COR-L47 (cell line): ENCODE measurements at places on chromosomes 12 and 14.
A peak's percentile ranks its signal among the peaks of the same experiment; 100 is the strongest.

DNA sequence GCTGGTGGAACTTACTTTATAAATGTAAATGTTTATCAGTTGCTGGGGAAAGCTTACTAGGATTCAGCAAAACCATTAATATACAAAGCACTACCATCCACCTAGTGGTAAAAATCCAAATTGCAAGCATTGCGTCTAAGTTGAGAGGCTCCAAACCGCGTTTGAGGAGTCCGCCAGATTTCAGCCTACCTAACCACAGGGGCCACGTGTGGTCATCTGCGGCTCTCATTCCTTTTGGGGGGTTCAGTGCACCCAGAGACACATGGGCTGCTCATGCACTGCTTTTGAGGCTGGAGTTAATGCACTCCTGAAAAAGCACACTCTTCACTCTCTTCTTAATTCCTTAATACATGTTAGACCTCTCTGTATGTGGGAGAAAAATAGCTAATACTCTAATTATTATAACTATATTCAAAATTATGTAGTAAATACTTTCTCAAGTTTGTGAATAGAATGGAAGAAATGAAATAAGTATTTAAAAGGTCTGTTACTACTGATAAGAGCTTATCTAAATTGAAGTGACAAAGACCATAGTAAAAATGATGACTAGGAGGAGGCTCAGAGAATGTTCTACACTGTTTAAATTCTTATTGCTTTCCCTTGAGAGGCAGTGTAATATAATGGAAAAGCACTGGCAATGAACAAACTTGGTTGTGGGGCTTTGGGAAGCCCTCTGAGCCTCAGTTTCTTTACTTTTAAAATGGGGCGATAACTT, 41.4 kb upstream of the MANSC4 start:
- DNase-seq, result peak; percentile 4

- DNase-seq, result no peak
Measured at GRCh38 chr12:115044073-115044472, 360.1 kb upstream of the TBX3 start.

DNA sequence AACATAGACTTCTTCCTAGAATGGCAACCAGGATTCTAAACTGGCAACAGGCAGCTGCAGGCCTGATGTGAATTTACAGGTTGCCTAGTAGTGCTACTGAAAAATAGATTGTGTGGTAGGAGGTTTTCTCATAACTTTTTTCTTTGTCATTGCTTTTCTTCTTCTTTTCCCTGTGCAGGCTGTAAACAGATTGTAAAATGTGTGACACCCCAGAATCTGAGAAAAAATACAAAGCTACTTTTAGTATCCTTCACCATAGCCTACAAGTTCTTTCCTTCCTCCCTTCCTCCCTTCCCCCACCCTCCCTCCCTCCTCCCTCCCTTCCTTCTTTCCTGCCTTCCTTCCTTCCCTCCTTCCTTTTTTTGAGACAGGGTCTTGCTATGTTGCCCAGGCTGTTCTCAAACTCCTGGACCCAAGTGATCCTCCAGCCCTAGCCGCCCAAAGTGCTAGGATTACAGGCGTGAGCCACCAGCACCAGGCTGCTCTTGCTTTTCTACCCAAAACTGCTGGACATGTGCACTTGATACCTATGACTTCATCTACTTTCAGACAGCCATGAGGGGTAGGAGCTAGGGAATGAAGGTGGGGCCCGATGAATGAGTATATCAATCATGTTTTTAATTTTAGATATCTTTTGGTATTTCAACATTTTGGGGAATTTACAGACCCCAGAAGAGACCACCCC, 114.2 kb upstream of the EEA1 start:
- DNase-seq, result no peak

DNA sequence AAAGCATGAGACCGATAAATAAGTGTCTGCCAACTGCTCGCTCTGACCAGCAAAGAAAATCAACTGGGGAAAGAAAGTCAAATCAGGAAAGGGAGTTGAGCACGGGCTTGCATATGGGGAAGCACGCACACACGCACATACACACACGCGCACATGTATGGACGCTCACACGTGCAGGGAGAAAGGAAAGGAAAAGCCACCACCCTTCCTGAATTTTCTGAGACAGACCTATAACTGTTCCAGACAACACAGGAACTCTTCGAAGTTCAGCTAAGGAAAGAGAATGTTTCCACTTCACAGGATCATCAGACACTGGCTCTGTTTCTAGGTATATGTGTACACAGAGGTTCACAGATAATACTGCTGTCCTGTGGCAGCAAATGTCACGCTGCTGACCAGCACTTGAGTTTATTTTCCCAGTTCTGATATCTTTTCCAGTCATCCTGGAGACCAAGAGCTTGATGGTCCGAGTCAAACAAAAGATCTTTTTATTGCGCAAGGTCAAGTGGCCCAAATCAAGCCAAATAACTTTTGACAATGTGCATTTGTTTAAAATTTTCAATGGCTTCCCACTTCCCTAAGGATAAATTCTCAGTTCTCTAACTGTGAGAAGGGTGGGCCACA, 82.1 kb upstream of the TMCC3 start:
- no peak for DNase-seq

DNA sequence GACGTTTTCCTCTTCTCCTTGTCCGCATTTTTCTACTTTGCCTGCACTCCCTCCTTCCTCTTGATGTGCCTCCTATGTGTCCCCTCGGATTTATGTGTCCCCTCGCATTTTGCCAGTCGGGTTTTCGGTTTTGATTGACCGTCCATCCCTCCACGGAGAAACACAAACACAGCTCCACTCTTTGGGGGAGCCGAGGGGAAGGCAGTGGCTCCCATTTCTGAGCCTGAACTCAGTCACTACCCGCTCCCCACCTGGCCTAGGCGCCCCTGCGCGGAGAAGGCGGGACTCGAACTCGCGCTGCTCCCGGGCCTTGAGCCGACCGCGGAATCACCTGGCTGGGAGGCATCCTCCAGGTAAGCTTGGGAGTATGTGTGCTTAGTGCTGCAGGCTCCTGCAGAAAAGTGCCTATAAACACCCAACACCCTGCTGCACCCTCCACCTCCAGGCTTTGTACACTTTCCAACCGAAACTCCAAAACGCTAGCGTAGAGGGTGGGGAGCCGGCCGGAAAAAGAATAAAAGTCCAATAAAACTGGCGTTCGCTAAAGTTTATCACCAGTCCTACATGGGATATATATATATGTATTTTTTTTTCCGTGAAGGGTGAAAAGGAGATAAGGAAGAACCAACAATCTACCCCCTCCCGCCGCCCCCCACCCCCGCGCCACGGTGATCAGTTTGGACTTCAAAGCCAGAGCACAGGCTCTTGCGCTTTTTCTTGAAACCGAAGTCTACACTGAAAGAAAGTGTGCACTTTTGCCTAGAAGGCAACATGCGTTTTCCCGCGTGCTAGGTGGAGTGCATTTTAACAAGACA, 3.3 kb upstream of the CCND2 start:
- no peak for DNase-seq

DNA sequence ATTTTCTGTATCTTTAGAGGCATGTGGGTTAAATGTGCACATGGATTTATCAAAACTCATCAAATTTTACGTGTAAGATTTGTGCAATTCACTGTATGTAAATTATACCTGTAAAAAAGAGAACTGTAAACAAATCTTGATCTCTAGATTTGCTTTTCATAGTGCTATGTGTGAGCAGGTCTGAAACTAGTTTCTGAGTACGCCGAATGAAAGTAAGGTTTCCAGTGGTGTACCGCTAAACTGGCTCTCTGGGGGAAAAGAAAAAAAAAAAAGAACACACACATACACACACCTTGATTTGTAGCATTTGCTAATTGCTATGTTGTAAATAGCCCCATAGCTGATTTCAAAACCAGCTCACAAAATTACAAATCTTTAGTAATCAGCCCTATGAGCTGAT, 8.6 kb upstream of the SLC41A2 start:
- DNase-seq, result no peak

DNA sequence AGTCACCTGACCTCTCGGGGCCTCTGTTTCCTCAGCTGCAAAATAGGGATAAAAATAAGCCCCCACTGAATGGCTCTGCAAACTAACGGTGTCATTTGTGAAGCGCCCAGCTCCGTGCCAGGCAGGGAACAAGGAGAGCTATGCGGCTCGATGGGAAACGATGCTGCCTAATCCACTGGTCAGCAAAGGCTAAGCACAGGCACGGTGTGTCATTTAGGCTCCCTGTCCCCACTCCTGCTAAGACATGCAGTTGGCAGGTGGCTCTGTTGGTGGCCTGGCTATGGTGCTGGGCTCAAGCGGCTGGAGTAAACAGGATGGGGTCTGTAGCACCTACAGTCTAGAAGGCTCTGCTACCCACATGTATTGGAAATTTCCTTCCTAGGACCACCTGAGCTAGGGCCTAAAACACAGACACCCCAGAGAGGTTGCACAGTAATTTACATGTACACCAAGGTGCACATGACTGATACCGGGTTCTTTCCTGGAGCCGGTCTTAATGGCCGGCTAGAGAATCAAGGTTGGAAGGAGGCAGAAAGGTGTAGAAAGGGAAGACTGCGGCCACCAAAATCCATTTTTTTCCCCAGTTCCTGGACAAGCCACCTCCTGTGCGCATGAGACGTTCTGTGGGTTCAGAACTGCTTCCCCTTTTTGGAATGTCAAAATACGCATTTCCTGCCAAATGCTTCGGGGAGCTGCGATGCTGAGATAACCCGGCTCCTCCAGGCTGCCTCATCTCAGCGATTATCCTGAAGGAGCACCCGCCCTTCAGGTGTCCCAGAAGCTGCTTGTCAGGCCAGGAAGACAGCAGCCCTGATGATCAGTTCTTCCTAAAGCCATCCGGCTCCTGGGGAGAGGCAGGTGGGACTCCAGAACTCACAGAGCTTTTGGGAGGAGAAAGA, 1.0 kb downstream of the CACNA2D4 start:
- DNase-seq, result no peak

- DNase-seq, result no peak
Measured at GRCh38 chr12:21940549-21941505, at the start of gene ABCC9. TSS of gene ABCC9 (minus strand) at chr12:21941426. CDS start at chr12:21936674, 4,752 bp downstream.

DNA sequence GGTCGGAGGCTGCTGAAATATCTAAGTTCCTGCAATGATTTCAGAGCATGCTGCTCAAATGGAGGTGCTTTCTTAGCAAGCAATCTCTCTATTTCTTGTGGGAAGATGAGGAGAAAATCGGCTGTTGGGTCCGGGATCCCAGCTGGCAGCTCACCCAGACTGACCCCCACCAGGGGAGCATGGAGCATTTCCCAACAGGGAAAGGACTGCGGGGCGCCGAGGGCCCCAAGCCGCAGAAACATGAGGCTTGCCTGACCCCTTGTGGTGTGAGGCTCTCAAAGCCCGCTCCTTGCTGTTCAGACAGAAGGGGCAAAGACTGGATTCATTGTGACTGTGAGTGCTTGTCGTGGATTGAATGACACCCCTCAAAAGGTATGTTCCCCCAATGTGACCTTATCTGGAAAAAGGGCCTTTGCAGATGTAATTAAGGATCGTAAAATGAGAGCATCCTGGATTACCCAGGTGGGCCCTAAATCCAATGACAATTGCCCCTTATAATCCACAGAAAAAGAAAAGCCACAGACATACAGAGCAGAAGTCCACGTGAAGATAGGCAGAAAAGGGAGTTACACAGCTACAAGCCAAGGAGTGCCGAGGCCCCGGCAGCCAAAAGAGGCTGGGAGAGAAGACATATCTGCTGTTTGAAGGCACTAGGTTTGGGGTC, 116.3 kb upstream of the VASH1 start:
- peak; percentile 69 for DNase-seq

- no peak for DNase-seq
Measured at GRCh38 chr12:91651728-91652127, 469.1 kb upstream of the DCN start.

- no peak for DNase-seq
Measured at GRCh38 chr12:105270671-105271255, 34.8 kb upstream of the APPL2 start.

DNA sequence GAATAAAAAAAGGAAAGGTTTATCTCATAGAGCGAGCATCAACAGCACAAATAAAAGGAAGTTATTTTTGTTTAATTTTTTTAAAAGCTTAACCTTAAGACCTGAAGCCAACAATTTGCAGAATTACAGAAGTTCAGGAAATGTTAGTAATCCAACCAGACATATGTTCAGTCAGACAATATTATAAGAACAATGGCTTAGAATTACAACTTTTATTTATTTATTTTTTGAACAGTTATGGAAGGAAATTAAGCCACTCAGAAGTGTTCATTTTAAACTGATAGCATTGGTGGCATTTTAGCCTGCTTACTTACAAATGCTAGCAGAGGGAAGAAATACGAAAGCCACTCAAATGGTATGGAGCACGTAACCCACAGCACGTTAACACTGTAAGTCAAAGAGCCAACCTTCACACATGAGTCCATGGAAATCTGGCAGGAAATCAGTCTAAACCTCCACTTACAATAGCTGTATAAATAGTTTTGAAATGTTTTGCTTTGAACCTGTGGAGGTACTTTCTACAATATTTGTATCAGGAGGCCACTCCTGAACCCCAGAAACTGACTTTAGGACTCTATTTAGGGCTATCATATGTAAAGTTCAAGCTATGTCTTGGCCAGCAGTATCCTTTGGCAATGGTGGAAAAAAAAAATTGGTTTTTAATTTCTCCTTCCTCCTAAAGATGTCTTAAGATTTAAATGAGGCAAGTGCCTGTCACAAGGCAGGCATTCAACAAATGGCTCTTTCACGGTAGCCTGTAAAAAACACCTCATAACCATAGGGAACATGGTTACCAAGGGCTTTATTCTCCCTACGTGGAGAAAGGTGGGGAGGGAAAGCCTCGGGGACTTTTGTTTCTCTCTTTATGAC, 102.3 kb downstream of the ITPR2 start:
- DNase-seq, result no peak

DNA sequence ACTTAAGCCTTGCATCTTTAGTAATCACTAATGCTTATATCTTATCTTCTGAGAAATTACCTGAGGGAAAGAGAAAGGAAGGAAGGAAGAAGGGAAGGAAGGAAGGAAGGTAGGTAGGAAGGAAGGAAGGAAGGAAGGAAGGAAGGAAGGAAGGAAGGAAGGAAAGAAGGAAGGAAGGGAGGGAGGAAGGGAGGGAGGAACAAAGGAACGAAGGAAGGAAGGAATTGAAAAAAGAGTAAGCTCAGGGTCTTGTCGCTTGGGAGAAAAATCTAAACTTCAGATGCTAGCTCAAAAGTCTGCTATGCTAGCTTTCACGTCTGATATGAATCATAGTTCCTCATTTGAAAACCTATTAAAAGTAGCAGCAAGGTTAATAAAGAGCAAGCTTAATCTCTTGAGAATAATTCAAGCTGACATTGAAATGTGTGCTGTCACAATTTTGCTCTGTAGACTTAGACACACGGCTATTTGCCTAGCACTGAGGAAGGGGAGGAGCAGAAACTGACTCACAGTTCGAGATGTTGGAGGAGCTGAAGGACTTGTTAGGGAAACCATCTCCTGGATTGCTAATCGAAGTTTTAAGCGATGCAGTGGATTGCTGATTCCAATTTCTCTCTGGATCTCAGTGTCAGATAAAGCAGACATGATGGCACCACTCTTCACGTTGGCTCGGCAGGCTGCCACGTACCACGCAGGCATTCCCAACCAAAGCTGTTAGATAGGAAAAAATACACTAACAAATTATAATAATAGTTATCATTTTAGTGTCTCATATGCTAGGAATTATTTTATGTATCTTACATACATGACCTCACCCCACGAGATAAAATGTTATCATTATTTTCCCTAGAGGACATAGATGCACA, 216.7 kb downstream of the ACSS3 start:
- DNase-seq, result no peak
